Activated T-cell treated with anti-CD3 and anti-CD28 coated beads, Interleukin-2, amount 50 U/mL, for 72 hours (primary cell): ENCODE measurements at places on chromosomes 4 and X.

DNA sequence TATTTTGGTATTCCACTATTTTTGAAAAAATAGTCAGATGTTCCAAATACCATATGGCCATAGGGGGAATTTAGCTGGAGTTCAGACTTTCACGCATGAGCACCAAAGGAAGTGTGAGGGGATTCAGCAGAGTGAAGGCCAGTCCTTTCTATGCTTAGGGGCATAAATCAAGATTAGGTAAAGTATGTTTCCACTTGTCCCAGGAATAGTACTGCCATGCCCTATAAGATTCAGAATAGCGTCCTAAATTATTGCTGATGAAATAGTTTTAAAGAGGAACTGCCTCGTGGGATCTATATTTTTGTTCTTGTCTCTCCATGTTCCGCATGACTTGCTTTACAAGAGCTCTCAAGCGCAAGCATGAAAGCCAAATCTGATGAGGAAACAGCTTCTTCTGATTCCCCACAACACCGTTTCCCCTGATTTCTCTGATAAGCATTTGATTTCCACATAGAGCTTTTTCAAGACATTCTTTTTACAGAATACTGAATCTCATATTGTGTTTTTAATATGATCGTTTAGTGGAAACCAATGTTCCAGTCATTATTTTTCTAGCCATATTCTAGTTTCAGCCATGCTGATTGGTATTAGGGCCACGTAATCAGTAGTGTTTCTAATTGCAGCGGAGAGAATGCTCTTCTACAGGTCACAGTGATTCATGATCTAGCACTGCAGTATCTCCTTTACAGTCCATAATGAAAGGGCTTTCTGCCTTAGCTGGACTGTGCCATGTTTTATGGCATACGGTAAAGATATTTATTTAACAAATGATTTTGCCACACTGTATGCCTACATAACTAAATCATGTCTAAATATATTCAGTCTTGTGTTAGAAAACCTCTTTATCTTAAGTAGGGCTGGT, 492.3 kb downstream of the CENPC start:
- no peak overlapping the region for H3K4me3 ChIP-seq
- no peaks in the 10 kb centered on the region for H3K27me3 ChIP-seq
- H3K4me1 ChIP-seq = no peaks in the 10 kb centered on the region
- DNase-seq = no peak

GRCh38 chr4:56764223-56764622, 57.3 kb downstream of the SPINK2 start:
- H3K27me3 ChIP-seq = no peaks in the 10 kb centered on the region
- H3K4me3 ChIP-seq = no peak overlapping the region
- peaks cover 38% of the 10 kb centered on the region for H3K4me1 ChIP-seq
- no peak for DNase-seq
- no peaks in the 10 kb centered on the region for H3K36me3 ChIP-seq
- no peak overlapping the region for H3K27ac ChIP-seq

- no peak for DNase-seq
- H3K4me3 ChIP-seq = no peak overlapping the region
- H3K4me1 ChIP-seq = no peaks in the 10 kb centered on the region
- no peak overlapping the region for H3K27ac ChIP-seq
- no peaks in the 10 kb centered on the region for H3K36me3 ChIP-seq
Measured at GRCh38 chr4:52560844-52561280, 98.2 kb downstream of the USP46 start.

DNA sequence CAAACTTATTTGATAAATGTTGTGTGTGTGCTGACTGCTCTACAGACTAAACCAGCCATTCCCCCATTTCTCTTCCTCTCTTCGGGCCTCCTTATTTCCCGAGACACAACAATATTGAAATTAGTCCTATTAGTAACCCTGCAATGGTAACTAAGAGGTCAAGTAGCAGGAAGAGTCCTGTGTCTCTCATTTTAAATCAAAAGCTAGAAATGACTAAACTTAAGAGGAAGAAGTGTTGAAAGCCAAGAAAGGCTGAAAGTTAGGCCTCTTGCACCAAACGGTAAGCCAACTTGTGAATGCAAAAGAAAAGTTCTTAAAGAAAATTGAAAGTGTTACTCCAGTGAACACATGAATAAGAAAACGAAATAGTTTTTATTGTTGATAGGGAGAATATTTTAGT, 357.8 kb upstream of the SLC7A11 start:
- no peaks in the 10 kb centered on the region for H3K36me3 ChIP-seq
- no peak for DNase-seq
- H3K27me3 ChIP-seq = no peaks in the 10 kb centered on the region
- H3K4me3 ChIP-seq = no peak overlapping the region
- no peak overlapping the region for H3K27ac ChIP-seq

GRCh38 chr4:182711211-182711610, 206.0 kb downstream of the DCTD start:
- peaks cover 16% of the 10 kb centered on the region for H3K27me3 ChIP-seq
- no peak overlapping the region for H3K27ac ChIP-seq
- no peak overlapping the region for H3K4me3 ChIP-seq
- no peaks in the 10 kb centered on the region for H3K36me3 ChIP-seq
- no peak for DNase-seq

DNA sequence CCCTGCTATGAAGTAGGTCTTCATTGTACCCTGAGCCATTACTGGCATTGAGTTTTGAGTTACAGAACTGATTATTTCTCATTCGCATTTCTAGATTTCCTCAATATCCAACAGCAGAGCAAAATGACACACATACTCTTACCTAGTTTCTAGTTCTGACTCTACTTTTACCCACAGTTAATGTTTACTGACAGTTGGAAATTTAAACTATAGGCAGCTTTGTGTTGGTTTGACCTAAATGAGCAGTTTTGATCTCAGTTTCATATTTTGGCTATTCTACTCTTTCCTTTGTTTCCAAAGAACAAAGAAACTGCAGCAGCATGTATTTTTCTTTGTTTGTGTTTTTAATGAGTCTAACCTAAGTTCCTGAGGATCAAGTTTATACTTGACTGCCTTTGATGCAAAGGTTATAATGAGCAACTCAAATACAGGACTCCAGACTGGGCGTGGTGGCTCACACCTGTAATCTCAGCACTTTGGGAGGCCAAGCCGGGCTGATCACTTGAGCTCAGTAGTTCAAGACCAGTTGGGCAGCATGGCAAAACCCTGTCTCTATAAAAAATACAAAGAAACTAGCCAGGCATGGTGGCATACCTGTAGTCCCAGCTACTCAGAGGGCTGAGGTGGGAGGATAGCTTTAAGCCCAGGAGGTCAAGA, 30.4 kb downstream of the TXK start:
- DNase-seq = no peak
- no peaks in the 10 kb centered on the region for H3K27me3 ChIP-seq
- peaks cover 8% of the 10 kb centered on the region for H3K36me3 ChIP-seq
- H3K4me1 ChIP-seq = peaks cover 43% of the 10 kb centered on the region

- no peaks in the 10 kb centered on the region for H3K27me3 ChIP-seq
- H3K27ac ChIP-seq = no peak overlapping the region
- no peaks in the 10 kb centered on the region for H3K4me1 ChIP-seq
- no peak for DNase-seq
Measured at GRCh38 chrX:77561372-77561771, 114.2 kb downstream of the FGF16 start.

DNA sequence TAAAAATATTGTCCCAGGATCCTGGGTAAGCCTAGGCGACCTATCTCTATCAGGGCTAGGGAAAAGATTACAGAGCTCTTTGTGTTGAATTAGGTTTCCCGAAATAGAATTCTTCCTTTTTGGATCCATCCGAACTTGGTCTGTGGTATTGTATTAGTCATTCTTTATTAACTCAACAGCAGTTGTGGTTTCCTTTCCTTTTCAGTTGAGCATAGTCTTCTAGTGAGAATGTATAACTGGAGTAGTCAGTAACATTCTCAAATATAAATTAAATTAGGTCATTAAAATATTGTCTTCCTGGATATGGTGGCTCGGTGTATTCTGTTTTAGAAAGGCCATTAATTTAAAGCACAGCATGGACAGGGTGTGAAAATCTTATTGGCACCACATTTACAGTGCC, 520.4 kb downstream of the NLGN4X start:
- no peaks in the 10 kb centered on the region for H3K27me3 ChIP-seq
- peaks cover 2% of the 10 kb centered on the region for H3K36me3 ChIP-seq
- H3K4me3 ChIP-seq = no peak overlapping the region
- no peaks in the 10 kb centered on the region for H3K4me1 ChIP-seq
- H3K27ac ChIP-seq = no peak overlapping the region

DNA sequence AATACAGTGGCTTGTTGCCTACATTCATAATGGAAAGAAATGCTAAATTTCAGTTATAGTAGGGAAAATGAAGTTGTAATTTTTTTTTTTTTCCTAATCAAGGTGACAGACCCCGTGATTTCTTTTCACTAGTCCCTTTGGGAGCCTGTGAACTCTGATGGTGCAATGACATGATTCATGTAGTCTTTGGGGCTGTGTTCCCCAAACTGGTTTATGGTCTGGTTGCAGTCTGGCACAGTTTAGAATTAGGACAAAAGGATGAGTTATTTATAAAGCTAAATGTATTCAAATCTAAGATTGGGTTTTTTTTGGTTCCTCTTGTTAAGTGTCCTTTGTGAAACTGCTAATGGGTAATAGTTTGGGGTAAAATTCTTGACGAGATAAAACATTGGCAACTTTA, 66.0 kb downstream of the REPS2 start:
- no peaks in the 10 kb centered on the region for H3K36me3 ChIP-seq
- no peak overlapping the region for H3K27ac ChIP-seq
- peaks cover 10% of the 10 kb centered on the region for H3K27me3 ChIP-seq
- no peak for DNase-seq
- no peak overlapping the region for H3K4me3 ChIP-seq
- no peaks in the 10 kb centered on the region for H3K4me1 ChIP-seq

DNA sequence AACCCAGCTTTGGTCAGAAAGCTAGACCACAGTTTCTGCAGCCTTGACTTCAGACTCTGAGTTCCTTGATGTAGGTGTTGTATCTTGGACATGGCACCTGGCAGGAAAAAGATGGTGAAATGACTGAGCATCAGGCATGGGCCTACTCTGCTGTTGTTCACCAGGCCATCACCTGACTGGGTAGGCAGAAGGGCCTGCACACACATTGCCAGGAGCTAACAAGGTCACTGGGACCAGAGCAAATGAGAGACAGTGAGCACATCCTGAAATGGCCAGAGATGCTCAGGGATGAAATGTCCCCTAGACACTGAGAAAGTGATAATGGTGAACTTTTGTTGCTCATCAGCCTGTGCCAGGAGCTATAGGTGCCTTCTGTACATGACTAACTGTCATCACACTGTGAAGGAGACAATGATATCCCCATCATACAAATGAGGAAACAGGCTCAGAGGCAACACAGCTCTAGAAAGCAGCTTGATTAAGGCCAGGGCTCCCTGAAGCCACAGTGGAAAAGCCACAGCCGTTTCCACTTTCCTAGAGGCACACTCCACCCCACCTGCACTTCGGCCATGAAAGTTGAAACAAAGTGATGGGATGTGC, 128.3 kb downstream of the TSPAN5 start:
- no peak overlapping the region for H3K27ac ChIP-seq
- no peak overlapping the region for H3K4me3 ChIP-seq
- DNase-seq = no peak
- H3K27me3 ChIP-seq = no peaks in the 10 kb centered on the region

GRCh38 chr4:146191766-146192458, 16.4 kb downstream of the LSM6 start:
- peaks cover 11% of the 10 kb centered on the region for H3K36me3 ChIP-seq
- H3K4me1 ChIP-seq = peaks cover 18% of the 10 kb centered on the region
- no peak for DNase-seq

- H3K4me3 ChIP-seq = no peak overlapping the region
- H3K27me3 ChIP-seq = no peaks in the 10 kb centered on the region
- H3K36me3 ChIP-seq = no peaks in the 10 kb centered on the region
- no peak overlapping the region for H3K27ac ChIP-seq
Measured at GRCh38 chr4:125390727-125391126, 76.0 kb downstream of the FAT4 start.
